ENCODE measurements at places on chromosomes 13 and 19.

GRCh38 chr19:8451885-8452284, 7.1 kb downstream of the HNRNPM start:
- DNase-seq = no peak

GRCh38 chr13:94312511-94313216, 166.8 kb downstream of the DCT start:
- DNase-seq = no peak

- DNase-seq = no peak
Observed at GRCh38 chr19:36245210-36246005, 30.5 kb downstream of the ZNF146 start.

DNA sequence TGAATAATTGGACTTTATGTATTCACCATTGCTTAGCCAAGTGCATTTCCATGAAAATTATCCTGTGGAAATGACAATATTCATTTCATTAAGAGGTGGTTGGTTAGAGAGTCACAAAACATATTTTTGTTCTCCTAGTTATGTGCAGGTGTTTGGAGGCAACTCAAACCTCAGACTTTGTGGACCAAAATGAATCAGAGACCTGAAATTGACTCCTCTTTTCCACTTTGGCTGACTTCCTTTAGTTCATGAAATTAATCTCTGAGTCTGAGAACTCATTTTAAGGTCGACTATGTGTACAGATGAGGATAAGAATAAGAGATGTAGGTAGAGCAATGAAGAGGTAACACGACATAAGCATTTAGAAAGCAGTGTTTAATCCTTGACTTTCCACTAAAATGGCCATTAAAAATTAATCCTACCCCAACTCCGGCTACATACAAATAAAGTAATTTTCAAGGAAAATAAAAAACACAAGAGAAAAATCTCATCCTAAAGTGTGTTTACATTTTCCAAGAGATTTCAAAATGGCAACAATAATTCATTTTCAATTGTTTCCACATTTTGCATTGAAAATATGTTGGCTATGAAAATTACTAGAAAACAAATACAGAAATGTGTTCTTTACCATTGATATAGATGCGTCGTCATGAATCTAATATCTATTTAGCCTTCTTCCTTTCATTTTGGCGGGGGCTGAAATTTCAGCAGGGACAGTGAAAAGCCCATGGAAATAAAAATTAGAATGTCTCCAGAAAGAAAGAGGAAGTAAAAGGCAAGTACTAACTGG, 185.4 kb upstream of the CSNK1A1L start:
- DNase-seq = no peak

- no peak for DNase-seq
Observed at GRCh38 chr13:99956473-99957349, 14.9 kb downstream of the ZIC5 start.

DNA sequence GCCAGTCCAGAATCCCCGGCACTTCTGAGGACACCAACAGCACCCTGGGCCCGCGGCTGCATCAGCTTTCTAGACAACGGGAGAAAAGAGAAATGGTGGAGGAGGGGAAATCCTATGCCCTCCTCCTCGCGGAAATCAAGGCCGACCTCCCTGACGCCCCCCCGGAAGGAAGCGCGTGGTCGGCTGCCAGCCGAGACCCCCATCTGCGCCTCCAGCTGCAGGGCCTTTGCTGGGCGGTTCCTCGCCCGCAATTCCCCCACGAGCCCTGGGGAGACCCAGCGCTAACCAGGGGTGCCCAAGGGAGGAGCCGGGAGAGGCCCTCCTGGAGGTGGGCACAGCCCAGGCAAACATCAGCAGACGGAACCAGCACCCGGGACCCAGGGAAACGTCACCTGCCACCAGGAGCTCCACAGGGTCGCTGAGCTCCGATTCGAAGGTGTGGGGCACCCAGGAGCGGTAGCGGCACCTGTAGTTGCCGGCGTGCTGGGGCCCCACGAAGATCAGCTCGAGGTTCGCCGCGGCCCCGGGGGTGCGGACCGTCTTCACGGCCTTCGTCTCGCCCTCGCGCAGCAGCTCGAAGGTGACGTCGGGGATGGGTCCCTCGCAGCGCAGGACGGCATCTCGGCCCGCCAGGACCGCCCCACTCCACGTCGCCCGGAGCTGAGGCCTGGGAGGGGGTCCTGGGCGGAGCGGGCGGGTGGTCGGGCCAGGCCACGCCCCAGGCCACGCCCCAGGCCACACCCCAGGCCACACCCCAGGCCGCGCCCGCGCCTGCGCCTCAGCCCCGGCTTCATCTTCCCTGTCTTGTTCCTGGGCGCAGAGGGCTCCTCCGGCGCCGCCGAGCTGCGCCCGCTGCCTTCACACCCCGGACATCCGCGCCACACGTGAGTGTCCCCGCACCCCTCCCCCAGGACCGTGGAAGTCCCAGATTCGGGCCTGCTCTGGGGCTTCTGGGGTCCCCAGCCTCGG, 6.0 kb downstream of the A1BG start:
- peak; percentile 59 for DNase-seq

DNA sequence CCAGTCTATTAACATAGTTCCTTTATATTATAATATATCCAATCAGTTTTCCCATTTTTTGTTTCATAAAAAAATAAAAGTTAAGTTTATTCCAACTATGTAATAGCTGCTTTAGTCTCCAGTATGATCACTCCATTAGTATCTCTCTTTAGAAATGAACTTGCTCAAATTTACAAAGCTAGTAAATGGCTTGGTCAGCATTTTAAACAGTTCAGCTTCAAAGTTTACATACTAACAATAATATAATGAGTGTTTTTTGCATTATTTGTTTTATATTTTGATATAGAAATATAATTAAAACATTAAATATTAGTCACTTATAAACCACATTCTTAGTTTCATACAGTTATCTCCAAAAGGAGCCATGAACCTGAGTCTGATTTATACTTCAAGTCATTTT, 1073.8 kb downstream of the SLITRK5 start:
- DNase-seq = no peak

GRCh38 chr19:13097033-13097462, 5.6 kb downstream of the LYL1 start:
- no peak for DNase-seq

- no peak for DNase-seq
Observed at GRCh38 chr19:18473003-18473705, 35.2 kb upstream of the ISYNA1 start.

DNA sequence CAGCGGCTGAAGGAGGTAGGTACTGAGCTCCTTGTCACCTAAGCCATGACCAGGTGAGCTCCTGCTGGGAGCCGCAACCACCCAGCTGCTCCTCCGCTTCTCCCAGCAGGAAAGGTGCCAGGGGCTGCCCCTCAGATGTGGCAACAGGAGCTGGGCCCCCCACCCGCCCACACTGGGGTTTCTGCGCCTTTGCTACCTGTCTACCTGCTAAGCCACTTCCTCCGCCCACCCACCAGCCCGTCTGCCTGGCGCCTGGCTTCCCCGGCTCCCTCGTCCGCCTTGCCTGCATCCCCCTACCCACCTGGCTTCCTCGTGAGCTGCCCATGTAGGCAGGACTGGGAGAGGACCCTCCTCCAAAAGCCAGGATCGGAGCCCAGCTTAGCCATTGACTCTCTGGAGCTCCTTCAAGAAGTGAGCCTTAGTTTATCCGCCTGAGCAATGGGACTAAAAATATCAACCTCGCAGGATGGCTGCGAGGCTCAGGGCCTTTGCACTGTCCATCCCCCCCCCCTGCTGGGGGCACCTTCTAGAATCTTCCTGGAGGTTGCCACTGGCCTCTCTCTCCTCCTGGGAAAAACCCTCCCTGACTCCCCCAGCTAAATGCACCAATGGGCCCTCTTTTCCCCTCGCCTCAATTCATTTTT, 55.8 kb upstream of the KLF2 start:
- DNase-seq = peak; percentile 24

- DNase-seq = peak; percentile 61
Observed at GRCh38 chr13:33610438-33611120, 207.4 kb upstream of the RFC3 start.

- no peak for DNase-seq
Observed at GRCh38 chr19:8452446-8453123, 7.8 kb downstream of the HNRNPM start.

- no peak for DNase-seq
Observed at GRCh38 chr19:15253061-15253460, 20.8 kb upstream of the EPHX3 start.

GRCh38 chr13:28540612-28541011, 45.7 kb upstream of the FLT1 start:
- no peak for DNase-seq

DNA sequence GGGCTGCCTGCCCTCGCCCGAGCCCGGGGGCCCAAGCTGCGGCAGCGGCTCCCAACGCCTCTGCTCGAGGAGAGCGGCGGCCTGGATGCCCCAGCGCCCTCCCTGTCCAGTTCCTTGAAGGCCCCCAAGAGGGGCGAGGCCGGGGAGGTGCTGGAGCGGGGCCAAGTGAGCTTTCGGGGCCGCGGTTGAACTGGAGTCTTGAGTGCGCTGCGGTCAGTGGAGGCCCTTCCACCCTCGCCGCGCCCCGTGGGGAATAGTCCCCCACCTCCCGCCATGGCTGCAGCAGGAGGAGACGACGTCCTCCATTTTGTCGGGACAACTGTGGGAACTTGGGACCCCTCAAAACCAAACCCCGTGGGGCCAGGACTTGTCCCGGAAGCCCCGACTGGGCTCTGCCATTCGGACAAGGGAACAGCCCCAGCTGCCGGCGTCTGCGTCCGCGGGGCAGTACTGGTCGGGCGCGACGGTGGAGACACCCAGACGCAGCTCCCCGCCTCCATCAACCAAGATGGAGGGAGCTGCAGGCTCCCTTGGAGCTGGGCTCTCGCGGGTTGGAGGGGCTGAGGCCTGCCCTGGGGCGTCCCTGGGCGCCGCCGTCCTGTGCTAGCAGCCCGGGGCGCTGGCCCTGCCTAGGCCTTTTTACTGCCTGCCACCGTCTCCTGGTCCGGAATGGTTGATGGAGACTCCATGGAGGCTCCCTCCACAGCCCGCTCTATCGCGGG, 736 bp upstream of the ZMYM5 start:
- peak; percentile 44 for DNase-seq

GRCh38 chr13:97976610-97977521, 23.4 kb downstream of the IPO5 start:
- peak; percentile 16 for DNase-seq

DNA sequence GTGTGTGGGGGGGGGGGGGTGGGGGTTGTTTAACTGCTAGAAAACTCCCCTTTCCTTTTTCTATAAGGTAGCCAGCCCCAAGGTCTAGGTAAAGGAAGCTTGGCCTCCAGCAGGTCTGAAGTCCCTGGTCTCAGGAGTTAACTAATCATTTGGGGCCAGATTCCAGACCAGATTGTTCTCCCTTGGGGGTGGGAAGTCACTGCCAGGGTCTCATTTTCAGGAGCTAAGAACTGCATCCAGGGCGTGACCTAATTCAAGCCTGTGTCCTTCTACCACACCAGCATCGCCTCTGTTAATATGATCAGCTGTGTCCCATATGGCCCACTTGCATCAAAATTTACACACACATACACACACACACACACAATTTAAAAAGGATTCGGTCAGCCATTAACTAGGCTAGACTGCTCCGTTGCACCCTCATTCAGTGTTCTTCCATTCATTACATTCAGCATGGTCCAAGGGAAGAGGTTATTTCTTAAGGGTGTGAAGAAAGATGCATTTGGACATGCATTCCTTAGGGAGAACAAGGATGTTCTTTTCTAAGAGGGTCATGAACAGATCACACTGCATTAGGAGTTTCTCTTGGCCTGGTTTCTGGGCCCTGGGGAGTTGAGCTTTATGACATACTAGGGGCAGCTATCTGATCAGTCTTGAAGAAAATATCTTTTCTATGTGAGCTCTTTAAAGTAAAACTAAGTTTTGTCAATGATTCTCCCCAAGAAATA, 91.0 kb downstream of the FGF14 start:
- DNase-seq = no peak

DNA sequence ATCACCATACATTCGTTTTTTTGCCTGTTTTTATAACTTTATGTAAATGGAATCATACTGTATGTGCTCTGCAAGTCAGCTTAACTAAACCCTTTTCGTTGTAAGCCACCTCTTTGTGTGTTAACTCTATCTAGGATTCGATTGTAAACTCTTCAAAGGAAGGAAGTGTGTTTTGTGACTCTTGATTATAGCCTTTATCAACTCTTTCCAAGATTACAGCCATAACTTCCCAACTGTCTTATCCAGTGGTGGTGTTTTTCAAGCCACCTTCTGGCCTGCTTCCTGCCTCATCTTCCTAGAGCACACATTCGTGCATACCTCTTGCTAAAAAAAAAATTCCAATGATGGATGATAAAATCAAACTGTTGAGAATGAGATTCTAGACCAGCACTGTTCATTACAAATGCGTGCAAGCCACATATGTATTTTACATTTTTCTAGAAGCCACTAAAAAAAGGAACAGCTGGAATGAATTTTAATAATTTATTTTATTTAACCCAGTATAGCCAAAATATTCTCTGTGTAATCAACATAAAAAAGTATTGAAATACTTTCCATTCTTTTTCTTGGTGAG, 12.0 kb upstream of the FBXL3 start:
- DNase-seq = no peak

- DNase-seq = no peak
Observed at GRCh38 chr13:27657724-27658123, 36.0 kb downstream of the POLR1D start.

DNA sequence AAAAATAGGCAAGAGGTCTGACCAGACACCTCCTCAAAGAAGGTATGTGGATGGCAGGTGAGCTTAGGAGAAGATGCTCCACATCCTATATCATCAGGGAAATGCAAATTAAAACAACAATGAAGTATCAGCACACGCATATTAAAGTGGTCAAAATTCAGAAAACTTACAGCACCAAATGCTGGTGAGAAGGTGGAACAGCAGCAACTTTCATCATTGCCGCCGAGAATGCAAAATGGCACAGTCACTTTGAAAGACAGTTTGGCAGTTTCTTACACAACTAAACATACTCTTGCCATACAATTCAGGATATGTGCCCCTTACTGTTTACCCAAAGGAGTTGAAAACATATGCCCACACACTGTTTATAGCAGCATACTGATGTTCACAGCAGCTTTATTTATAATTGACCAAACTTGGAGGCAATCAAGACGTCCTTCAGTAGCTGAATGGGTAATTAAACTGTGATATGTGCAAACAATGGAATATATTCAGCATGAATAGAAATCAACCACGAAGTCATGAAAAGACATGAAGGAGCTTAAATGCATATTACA, 22.5 kb downstream of the OR10H4 start:
- no peak for DNase-seq

DNA sequence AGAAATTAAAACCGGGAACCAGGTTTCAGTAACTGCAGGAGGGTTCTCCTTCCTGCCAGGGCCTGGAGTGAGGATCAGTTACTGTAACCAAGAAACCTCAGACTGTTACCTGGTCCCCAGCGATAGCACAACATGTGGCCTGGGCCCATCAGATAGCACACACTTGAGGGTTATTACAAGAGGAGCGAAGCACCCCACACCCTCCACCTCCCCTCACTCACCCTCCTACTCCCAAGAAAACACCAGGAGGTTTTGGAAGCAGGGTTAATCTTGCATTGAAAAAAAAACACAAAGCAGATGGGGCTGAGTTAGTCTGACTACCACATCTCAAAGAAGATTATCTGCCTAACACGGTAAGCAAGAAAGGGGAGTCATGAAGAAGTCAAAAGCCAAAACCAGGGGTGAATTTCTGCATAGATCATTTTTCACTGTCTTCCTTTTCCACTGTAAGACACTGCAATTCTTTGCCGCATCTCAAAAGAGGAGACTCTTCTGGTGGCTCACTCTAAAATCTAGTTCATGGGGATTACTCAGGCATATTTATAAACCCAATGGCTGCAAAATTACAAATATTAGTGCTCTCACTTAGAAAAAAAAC, 75.9 kb upstream of the DOCK9 start:
- DNase-seq = no peak

Data from activated T-helper 9 cell treated with anti-CD3 and anti-CD28 coated beads, Interleukin-2, amount 50 U/mL, for 16 hours (primary cell).